Astrocyte of the hippocampus (primary cell): ENCODE measurements at places on chromosomes 13 and 19.
A peak's percentile ranks its signal among the peaks of the same experiment; 100 is the strongest.

DNA sequence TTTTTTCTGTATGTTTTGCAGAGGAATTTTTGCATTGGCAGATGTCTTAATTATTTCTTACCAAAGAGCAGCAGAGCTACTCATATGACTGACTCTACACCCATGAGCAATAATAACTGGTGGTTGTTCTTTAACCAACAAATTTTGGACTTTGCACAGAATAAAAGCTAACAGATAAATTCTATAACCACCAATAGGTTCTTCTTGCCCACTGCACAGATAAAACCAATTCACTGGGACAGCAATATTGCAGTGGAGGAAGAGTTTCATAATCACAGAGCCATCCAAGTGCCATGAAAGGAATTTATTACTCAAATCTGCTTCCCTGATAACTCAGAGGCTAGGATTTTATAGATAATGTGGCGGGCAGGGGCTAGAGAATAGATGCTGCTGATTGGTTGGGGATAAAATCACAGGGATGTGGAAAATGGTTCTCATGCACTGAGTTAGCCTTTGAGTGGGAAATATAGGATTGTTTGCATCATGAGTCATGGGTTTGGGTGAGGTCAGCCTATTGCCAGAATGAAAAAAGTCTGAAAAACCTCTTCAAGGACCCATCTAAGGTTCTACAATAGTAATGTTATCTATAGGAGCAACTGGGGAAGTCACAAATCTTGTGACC lies 104.3 kb upstream of the PCDH17 start:
- DNase-seq = no peak

DNA sequence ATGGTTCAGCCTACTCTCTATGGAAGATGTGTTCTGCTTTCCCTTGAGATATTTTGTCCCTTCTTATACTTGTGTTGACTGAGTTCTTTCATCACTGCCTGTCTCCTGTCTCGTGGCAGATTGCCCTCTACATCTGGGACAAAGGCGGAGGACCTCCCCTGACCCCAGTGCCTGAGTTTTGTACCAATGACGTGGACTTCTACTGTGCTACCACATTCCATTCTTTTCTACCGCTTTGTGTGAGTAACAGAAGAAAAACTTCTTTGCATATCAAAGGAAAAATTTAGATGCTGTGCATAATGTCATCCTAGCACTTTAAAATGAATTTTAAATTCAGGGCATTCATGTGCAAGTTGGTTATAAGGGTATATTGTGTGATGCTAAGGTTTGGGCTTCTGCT lies 74.6 kb downstream of the B3GLCT start:
- DNase-seq = peak; percentile 91

DNA sequence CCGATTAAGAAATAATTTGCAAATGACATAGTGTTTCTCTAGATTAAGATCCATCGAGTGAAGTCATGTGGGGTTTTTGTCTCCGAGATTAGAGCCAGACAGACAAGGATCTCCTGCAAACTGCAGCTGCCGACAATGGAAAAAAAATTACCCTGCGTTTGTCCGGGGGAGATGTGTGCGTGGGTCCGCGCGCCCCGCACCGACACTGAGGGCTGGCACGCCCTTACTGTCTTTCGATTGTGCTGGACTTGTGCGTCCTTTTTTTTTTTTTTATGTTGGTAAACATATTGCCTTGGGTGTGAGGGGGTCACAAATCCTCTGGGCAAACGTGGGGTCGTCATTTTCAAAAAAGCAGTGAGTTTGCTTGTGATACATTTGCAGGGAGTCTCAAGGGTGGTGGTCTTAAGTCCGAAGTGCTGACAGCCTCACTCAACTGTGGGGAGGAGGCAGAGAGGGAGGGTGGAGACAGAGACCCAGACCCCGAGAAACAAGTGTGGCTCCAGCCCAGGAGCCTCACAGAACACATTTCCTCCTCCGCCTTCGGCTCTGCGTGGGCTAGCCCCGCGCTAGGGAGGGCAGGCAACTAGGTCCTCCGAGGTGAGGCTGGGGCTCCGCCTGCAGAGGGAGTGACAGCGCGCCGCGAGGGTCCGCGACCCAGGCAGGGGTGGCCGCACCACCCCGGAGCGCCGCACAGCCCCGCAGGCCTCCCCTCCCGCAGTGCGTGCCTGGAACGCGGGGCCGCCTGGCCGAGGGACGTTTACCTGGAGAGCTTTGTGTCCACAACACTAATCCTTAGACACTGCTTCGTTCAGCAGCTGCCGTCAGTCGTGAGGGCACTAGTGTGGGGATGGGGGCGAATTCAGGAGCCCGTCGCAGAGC lies 11.7 kb upstream of the SOX1 start:
- no peak for DNase-seq

GRCh38 chr19:47324502-47324901 lies 7.5 kb upstream of the C5AR2 start:
- no peak for DNase-seq

GRCh38 chr19:10271543-10272086 lies 695 bp downstream of the ICAM1 start:
- no peak for DNase-seq

GRCh38 chr13:98390086-98390715 lies 186.7 kb downstream of the STK24 start:
- DNase-seq = peak; percentile 28

GRCh38 chr13:33281951-33282595 lies 3.5 kb downstream of the STARD13 start:
- DNase-seq = no peak

DNA sequence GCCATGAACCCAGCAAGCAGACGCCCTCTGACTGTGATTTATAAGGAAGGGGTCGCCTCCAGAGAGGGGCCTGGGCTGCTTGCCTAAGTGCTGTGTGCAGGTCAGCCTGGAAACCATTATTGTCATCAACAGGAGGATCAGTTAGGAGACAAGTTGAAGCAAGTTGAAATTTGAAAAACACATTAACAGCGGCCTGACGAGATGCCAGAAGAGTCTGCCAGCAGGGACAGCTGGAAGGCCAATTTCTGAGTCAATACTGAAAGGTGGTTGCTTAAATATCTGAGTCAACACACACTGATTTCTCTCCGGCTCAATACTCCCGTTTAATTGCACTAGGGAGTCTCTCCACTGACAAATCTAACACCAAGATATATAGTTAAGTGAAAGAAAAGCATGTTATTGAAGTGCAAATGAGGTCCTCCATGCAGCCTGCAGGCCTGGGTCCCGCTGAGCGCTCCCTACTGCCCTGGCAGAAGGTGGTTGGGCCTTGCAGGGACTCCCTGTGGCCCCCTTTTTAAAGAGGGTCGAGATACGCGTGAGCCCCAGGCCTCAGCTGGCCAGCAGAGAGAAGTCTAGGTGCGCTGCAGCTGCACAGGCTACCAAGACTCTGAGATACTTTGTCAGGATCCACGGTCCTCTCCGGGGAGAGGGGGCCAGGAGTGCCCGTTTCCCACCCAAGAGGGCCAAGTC lies 91.1 kb downstream of the RNASEH2B start:
- peak; percentile 91 for DNase-seq

- DNase-seq = no peak
Observed at GRCh38 chr13:48449656-48450055, 36.7 kb upstream of the LPAR6 start.

- no peak for DNase-seq
Observed at GRCh38 chr13:67045357-67045756, 184.8 kb downstream of the PCDH9 start.

DNA sequence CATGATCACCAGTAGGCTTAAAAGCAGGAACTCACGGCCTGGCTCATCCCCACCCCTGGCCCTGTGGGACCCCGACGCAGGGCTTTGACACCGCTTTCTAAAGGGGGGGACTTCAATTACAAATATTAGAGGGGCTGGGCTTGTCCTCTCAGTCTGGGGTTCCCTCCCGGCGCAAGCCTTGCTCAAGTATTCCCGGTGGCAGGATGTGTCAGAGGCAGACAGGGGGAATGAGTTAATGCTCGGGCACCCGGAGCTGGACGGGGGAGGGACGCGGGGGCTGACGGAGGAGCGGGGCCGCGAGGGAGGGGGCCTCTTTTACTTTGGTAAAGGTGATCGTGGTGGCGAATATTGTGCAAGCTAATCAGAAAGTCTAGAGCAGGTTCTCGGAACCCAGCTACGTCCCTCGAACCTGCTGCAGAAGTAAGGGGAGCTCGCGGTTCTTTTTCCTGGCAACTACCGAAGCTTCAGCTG lies 1.1 kb downstream of the FGF14 start:
- peak; percentile 36 for DNase-seq

DNA sequence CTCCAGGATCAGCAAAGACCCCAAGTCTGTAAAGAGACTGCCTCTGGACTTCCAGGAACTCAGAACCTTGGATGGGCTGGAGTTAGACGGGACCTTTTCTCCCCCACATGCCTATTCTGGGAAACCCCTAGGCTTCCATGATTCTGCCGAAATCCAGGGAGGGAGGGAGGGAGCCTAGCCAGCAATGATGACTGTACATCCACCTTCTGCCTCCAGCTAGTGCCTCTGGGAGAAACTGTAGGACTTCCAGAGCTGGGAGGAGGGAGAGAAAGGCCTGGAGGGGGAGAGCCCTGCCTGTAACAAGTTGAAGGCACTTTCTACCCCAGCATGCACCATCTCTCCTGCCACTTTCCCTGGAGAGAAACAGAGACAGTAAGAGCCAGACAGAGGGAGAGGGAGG lies 6.0 kb upstream of the HAS1 start:
- DNase-seq = no peak

DNA sequence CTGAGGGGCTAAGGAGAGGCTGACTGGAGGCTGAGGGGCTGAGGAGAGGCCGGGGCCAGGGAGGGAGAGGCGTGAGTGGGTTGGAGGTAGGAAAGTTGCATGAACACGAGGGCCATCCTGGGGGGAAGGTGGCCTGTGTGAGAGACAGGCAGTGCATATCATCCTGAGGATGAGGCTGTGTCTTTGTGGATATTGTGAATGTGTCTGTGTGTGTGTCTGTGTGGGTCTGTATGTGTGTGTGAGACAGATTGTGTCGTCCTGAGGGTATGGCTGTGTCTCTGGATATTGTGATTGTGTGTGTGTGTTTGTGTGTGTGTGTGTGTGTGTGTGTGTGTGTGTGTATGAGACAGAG lies 422 bp downstream of the ZNF71 start:
- DNase-seq = no peak

DNA sequence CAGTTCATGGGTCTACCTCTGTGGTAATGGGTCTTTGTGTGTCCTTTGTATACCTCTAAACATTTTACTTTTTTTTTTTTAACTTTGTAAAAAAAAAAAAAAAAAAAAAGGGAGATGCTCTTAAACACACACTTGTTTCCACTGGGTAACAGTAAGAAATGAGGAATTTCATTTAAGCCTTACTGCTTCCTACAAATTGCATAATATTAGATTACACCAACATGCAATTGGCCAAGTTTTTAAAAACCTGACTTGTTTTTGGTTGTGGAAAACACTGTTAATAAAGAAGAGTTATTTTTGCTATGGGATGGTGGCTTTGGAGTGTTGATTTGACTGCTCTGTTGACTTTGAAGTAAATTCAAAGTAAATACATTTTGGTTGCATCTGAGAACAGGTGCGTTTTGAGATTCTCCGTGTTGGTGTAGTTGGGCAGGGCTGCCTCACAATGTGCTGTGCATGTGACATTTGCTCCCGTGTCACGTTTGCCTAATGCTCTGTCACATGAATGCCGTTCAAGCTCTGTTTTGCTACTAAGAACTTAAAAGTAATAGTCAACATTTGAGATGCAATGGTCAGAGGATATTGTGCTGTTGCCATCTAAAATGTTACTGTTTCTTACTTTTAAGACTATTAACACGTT lies 202.4 kb downstream of the LMO7 start:
- DNase-seq = no peak

DNA sequence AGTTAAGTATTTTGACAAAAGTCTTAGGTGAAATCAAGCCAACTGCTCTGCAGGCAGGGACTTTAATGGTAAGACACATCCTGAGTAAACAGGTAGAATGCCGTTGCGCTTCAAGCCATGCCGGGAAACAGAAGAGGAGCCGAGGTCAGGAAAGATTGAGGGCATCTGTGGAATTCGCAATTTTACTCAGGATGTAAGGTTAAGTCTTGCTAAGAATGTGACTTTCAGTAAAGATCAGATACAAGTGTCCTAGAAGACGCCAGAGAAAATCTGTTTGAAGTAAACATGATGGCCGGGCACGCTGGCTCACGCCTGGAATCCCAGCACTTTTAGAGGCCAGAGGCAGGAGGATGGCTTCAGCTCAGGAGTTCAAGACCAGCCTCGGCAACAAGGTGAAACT lies 33.4 kb upstream of the DPRX start:
- DNase-seq = no peak

GRCh38 chr19:19623383-19623782 lies 4.6 kb downstream of the LPAR2 start:
- DNase-seq = no peak

DNA sequence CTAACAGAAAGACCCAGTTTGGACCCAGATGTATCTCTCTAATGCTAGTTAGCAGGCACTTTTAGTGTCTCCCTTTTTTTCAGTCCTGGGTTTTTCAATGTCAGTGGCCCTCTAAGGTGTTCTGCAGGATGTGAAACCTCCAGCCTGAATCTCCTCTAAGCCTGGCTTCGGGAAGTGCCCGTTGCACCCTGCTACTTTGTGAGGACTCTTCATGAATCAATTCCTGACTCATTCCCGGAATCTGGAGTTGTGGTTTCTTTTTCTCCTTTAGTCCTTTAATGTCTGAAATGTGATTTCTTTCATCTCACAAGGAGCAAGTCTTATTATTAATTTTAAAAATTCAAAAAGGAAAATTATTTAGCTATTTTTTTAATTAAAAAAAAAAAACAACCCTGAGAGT lies 116.0 kb downstream of the ZNF536 start:
- DNase-seq = peak; percentile 20

DNA sequence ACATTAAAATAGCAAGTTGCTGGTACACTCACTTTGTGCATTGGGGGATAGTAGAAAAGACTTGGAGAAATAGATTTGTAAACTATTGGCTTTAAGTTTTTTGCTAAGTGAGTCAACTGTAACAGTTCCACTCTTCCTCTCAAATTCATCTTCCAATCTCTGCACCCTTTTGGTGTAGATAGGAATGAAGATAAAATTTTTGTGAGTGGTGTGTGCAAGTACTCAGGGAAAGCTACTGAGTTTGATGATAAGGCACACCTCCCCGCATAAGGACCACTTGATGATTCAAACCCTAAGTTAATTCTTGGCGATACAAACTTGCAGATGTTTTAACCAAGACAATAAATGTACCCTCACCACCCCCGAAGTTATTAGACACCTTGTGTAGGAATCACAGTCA lies 168.3 kb upstream of the SLITRK1 start:
- no peak for DNase-seq

GRCh38 chr19:7862413-7862951 lies 11.7 kb downstream of the PRR36 start:
- DNase-seq = peak; percentile 84

DNA sequence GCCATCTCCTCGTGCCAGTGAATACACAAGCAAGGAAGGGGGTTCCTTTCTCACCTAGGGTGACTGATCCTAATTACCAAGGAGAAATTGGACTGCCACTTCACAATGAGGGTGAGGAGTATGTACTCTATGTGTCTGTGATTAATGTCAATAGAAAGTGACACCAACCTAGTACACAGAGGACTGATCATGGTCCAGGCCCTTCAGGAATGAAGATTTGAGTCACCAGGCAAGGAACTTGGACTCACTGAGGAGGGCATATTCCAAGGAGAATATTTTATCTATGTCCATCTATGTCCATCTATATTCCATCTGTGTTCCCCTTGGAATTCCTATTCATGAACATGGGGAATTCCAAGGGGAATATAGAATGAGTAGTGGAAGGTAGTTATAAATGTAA lies 9.2 kb upstream of the ALOX5AP start:
- DNase-seq = no peak
